ENCODE measurements at places on chromosomes 6 and 20.

GRCh38 chr20:3158968-3159431, 665 bp downstream of the FASTKD5 start:
- no peak for DNase-seq

DNA sequence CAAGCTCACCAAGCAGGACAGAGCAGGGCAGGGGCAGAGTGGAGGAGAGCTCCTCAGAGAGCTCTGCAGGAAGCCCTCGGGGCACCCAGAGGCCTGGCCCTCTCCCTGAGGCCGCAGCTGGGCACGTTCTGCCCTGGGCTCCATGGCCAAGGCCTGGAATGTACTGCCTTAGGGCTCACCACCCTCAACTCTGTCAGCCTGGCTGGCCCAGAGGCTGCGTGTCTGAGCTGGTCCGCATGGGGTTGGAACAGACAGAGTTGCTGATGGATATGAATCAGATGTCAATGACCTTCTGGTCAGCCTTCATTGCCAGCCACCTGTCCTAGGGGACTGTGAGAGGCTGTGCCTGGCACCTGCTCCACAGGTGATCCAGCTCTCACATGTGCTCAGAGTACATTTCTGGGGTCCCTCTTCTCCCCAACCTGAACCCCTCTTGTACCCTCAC, 33.2 kb upstream of the PCMTD2 start:
- DNase-seq: no peak

- DNase-seq: no peak
These were observed 43.7 kb downstream of the HDGFL1 start for GRCh38 chr6:22613051-22613450.

DNA sequence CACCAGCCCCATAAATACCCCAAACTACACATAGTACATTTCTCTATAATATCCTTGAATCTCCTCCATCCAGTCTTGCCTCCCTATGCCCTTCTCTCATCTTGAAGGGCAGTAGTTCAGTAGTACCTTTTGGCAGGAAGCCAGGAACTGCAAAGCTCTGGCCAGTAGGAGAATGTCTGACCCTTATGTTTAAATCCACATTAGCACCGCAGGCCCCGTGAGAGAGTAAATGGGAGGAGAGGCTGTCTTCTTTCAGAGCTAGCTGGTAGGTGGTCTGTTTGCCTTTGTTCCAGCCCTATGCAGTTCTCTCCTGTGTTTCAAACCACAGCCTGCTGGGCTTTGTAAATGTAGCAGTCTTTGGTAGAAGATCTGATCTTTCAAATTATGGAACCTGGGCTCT, 690.7 kb downstream of the DOK5 start:
- no peak for DNase-seq

GRCh38 chr20:63091901-63092659, 85.3 kb upstream of the BHLHE23 start:
- no peak for DNase-seq

GRCh38 chr20:63471002-63471716, 1.3 kb downstream of the KCNQ2 start:
- no peak for DNase-seq

DNA sequence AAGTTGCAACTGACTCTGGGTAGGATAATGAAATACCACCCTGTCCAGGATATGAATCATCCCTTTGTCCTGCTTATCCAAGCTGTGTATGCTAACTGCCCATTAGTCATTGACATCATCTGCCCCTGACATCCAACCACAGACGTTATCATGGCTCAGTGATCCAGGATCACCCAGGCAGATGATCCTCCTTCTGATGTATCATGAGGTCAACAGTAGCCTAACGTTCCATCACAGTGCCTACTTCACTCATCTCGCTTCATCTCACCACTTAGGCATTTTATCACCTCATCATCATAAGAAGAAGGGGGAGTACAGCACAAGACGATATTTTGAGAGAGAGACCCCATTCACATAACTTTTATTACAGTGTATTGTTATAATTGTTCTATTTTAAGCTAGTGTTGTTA, 13.4 kb upstream of the BTN3A2 start:
- DNase-seq: no peak

GRCh38 chr20:23583526-23583925, 15.2 kb upstream of the CST9L start:
- DNase-seq: no peak

DNA sequence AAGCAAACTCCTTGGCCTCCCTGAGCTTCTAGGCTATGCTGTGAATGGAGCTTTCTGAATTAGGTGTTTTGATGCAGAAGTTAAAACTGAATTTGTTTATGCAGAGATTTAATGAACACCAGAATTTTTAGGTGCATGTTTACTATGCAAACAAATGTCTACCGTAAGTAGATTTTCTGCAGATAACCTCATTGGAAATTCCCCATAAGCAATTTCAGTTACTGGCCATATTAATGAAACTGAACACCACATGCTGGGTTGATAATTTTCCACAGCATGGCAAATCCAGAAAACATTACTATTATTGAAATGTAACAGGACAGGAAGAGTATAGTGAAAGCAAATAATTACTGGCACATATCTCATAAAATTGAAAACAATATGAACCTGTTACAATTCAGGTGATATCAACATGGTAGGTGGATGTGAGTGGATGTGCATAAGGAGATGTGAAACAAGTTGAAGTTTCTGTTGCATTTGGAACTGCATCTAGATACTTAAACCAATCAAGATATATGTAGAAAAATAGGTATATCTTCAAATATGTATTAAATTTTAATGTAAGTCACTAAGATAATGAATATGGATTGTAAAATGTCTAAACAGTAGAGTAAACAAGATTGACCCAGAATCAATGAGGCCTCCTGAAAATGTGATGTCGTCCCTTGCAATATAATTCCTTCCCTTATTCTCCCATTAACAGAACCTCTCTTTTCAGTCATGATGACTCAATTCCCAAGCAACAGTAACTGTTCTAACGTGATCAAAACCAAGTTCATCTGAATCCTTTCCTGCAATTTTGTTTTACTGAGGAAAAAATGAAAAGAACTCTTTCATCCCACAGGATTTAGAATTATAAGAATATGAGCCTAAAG, 11.0 kb downstream of the PTCHD4 start:
- DNase-seq: no peak

DNA sequence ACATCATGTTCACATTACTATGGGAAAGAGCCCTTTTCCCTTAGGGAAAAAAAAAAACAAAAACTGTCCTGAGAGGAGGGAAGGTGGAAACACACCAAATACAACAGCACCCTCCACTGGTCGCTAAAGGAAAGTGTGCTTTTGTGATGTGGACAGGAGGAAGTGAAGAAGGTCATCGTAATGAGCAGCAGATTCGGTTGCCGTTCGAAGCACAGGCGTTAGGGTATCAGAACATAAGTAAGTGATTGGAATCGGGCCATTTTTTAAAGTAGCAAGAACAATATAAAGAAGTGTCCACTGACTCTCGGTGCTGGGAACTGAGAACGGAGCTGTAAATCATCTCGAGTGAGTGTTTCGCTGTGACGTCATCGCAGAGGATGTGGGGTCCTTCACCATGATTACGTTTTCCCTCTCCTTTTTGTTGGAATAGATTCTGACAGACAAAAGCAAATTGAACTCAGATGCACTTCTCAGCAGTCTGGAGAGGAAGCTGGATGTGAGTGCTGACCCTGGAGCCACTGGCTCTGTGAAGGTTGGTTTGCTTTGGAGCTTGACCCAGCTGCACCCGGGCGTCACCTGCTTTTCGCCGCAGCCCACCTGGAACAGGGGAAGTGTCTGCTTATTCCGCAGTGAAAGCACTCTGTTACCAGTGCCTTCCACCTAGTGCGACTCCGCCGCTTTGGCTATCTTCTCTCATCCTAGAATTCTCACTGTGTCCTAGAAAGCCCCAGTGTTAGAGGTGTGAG, 203.6 kb upstream of the GMDS start:
- DNase-seq: no peak

GRCh38 chr6:27260369-27260768, 12.9 kb downstream of the PRSS16 start:
- DNase-seq: no peak
